Ecto neural progenitor cell (in vitro differentiated cells): ENCODE measurements at places on chromosomes 3 and 15.

DNA sequence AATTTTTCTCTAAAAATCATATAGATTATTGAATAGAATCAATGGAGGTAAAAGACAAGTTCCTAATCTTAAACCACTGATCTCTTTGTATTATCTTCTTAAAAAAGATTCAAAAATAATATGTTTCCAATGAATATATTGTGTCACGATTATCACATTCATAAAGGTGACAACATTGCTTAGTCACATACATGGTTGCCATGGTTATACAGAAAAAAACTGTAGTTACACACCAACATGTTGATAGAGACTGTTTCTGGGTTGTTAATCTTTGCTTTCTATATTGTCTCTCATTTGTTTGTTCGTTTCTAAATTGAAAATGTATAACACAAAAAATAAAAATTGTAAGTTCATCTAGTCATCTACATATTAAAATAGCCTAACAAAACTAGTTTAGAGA lies 376.0 kb upstream of the ALCAM start:
- DNase-seq: no peak

DNA sequence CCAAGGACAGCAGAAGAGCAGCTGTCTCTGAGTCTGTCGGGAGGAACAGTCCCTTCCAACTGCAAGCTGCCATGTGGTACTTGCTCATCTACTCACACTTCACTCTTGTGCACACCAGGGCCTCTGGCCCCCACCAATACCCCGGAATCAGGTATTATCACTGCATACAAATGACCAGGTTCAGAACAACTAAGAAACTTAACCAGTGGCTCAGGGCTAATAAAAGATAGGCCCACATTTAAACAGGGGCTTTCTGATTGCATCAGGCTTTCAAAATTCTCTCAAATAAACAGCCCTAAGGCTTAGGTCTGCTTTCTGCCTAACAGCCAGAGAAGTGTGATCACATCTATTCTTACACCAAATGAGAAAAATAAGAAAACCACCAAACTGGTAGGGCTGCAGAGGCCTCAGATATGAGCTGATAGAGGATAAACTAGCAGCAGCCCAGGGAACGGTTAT lies 20.7 kb downstream of the CCDC12 start:
- no peak for DNase-seq

DNA sequence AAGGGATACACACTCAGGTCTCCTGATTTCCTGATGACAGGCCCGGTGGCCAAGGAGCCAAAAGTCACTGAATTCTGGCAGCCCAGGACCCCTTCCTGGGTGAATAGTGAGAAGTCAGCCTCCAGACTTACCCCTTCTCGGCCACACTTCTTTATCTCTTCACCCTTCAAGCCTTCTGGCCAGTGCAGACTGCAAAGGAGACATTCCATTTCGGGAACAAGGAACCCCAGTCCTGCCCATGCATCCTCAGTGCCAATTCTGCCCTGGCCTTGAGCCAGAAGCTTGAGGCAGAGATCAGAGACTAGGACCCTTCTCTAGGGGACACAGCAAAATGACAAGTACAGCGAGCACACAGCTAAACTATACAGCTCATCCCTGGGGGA lies 28.8 kb downstream of the GRAMD2A start:
- no peak for DNase-seq

DNA sequence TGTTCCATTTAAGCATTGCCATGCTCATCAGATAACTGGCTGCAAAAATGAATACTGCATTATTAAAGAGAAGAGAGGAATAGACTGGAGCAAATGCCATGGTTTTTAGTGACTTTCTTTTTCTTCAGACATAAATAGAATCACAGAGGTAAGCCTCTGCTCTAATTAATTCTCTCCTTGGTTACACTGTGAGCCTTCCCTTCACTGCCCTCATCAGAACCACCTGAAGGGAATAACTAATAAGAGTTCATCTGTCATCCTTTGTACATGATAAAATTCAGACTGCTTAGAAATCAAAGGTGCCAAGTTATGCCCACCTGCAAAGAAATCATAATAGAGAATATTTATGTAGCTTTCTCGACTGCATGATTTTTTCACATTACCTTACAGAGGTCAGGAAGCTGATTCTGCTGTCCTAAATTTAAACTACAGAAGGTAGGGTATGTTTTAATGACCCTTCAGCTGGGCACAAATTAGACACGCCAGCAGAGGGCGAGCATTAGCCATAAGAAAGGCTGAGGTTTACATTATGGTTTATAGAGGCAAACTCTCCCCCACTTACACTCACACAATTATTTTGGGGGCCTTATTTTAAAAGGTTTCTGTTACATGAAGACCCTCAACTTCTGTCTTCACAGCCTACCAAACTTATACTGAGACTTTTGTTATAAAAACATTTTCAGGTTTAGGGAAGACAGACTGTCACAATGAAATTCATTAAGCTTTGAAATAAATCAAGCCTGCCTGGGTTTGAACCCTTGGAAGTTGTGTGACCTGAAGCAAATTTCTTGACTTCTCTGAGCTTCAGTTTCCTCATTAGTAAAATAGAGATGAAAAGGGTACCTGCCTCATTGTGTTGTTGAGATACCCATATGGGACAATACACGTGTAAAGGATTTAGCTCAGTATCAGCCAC lies 15.3 kb upstream of the UNC13C start:
- peak; percentile 48 for DNase-seq

DNA sequence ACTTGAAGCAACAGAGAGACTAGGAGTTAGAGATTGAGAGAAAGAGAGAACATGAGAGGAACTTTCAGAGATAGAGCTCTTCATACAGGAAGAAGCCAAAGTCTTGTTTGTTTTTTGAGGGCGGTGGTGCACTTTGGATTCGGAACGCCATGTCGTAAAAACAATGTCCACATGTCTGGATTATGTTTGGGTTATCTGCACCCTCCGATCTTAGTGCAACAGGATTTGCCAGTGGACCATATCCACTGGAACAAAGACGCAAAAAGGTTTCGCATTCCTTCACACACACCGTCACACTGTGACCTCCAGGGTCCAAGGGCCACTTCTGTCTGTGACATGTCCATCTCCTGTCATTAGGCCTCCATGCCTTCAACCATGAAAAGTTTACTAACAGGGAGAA lies 141.8 kb upstream of the ATP11B start:
- no peak for DNase-seq

GRCh38 chr3:142046320-142047020 lies 102.9 kb downstream of the TFDP2 start:
- DNase-seq: no peak

- no peak for DNase-seq
Measured at GRCh38 chr3:3853544-3853943, 54.3 kb downstream of the LRRN1 start.

- DNase-seq: no peak
Measured at GRCh38 chr3:44280077-44280476, 38.4 kb downstream of the TOPAZ1 start.

GRCh38 chr3:149453140-149453805 lies 21.2 kb upstream of the TM4SF4 start:
- DNase-seq: no peak

GRCh38 chr3:140597792-140598191 lies 80.1 kb upstream of the TRIM42 start:
- DNase-seq: no peak

DNA sequence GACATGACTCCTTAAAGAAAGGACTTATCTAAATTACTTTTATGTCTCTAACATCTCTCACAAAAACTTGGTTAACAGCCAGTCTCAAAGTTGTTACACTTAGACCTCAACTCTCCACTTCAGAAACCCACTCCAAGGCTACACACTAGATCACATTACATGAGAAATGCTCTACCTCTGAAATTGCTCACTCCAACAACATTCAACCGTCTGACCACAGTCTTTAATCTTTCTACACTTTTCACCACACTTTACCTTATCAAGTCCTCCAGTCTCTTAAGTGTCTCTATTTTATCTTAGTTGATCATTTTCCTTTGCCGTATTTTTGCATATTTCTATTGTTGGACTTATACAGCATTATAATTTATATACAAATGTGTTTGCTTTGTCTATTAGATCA lies 5.8 kb downstream of the SLC12A6 start:
- no peak for DNase-seq

DNA sequence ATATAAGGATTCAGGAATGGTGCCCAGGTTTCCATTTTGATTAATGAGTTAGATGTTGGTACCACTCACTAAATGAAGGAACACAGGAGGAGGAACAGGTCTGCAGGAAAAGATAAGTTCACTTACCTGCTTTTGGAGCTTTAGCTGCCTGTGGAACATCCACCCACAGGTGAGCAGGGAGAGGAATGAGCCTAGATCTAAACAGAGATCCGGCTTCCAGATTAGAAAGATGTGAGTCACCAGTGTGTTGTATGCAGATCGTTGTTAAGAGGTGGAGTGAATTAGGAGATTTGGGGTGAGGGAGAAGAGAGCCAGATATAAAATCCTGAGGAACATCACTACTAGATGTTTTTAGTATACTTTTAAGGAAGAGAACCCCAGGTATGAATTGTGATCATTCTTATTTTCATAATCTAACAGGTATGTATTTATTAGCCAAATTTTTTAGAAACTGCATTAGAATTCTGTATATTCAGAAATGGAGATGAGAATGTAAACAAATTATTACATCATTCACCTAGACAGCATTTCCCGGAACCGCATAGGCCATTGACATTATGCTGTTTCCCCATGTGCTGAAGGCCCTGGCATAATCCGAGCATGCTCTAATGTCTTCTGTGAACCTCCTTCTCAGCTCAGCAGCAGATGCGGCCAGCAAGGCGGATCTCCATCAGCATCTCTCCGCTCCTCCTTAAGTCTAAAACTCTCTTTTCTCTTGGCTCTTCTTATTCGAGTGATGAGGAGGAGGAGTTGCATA lies 118.2 kb downstream of the KLHL25 start:
- DNase-seq: no peak

GRCh38 chr15:31660816-31661215 lies 334.2 kb downstream of the KLF13 start:
- DNase-seq: no peak

DNA sequence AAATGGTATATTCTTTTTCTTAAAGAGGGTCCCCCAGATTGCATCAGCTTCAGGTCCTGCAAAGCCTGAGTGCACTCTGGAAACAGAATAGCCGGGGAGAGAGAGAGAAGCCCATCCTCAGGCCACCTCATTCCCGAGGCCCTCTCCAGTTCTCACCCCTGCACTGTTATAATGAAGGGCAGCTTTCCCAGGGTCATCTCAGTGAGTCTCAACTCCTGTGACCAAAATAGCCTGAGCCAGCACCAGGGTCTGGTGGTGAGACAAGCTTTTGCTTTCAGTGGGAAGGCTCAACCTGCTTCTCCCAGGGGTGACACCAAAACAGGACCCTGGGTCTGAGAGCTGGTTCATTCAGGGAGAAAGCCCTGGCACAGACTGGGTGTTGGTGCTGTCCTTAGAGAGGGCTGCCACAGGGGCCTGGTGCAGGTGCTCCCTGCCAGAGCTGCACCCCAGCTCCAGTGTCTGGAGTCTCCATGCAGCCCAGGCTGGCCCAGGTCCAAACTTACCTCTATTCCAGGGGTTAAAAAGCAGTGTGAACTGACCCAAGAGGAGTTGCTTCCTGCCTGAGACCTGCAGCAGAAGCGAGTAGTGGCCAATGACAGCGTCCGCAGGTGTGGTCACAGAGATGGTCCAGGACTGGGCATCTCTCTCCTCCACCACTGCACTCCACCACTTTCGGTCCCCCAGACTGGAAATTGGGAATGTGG lies 6.1 kb downstream of the EPB42 start:
- no peak for DNase-seq

DNA sequence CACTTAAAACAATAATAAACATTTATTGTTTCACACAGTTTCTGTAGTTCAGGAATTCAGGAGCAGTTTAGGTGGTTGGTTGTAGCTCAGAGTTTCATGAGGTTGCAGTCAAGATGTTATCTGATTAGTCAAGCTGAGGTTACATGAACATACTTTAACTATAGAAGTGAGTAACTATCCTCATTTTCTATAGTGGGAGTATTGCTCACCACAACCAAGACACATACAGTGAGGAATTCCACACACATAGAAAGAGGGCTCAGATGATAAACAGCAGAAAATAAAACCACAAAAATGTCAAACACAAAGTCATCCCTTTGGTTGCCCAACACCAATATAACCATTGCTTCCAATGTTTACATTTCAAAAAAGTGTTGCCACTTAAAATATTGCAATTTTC lies 13.6 kb downstream of the SCN11A start:
- no peak for DNase-seq

DNA sequence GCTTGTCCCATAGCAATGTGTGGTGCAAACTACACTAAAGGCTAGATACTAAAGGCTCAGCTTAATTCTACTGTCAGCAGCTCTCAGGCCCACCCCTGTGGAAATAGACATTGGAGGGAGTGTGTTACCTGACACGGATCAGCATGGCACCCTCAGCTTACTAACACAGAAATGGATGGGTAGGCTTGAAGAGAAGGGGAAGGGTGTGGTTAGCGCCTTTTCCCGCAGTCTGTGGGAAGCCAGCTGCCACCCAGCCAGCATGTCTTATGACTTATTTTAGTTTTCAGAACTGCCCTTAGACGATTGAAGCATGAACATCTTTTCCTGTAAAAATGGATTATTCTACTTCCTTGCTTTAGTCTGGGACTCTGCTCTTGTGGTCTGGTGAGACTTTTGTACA lies 25.8 kb upstream of the ADPGK start:
- DNase-seq: no peak

DNA sequence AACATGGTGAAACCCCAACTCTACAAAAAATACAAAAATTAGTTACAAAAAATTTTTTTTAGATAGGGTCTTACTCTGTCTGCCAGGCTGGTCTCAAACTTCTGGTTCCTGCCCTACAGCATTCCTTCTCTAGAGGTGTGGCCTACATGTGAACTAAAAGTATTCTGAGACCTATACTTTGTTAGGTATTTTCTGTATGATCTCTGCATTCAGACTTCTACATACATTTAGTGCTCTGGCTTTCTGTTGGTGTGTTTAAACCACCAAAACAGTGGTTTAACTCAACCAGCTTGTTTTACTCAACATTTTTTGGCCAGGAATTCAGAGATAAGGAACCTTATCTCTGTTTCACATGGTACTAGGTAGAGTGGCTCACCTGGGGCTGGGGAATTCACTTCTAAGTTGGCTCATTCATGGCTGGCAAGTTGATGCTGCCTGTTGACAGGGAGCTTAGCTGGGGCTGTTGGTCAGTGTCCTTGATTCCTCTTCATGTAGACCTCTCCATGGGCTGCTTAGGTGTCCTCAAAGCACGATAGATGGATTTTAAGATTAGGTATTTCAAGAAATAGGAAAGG lies 41.4 kb upstream of the BSN start:
- DNase-seq: no peak

DNA sequence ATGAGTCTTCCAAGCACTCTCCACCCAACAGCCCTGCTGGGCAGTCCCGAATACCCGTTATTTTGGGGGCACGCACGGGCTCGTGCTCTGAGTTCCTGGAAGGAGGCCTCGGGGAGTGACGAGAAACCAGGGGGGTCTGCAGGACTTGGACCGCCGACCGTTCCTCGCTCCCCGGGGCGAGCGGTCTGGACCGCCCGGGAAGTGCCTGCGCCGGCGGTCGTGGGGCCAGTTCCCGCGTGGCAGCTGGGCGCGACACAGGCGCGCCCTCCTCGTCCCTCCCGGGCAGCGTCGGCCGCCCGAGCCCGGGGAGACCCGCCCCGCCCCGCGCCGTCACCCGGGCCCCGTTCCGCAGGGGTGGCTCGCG lies 387 bp downstream of the GNB4 start:
- DNase-seq: peak; percentile 63
